Upper lobe of left lung (tissue), 6 donors: ENCODE measurements at places on chromosomes 7 and 10.

- DNase-seq = no peak
These were observed 6.6 kb upstream of the CALML3 start for GRCh38 chr10:5518143-5518542.

GRCh38 chr10:51416494-51416893 lies 282.9 kb downstream of the CSTF2T start:
- DNase-seq = no peak

- DNase-seq = no peak
These were observed 774.7 kb downstream of the SUGCT start for GRCh38 chr7:40909346-40909980.

- DNase-seq = peak; percentile 68
These were observed 68.5 kb upstream of the EEPD1 start for GRCh38 chr7:36084485-36085091.

- no peak for DNase-seq
These were observed 33.5 kb upstream of the TARP start for GRCh38 chr7:38306914-38307313.

DNA sequence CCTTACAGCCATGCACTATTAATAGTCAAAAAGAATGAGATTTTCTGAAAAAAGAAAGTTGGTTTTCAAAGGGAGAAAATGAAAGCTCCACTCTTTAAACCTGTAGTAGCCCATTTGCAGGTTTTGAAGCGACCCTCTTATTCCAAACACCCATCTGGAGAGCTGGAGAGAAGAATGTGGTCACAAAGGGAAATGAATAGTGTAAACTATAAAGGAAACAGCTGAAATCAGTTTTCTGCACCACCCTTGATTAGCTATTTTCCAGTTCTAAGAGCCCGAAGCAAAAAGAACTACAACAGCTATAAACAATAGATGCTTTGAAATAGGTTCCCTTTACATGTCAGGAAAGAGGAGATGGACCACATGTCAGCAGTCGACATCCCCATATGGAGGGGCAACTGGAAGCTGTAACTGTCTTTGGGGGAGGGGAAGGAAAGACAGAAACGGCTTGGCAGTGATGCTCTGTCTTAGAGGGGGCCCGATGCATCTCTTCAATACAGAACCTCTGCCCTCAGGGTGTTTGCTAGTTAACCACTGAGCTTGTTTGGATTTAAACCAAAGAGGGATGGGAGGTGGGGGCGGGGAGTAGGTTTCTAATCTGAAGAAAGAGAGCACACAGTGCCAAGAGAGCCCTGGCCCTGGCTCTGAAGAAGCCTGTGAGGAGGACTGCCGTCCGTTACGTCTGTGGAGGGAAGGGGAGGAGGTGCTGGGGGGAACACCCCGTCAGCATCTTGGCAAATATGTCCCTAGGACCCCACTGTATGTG lies 55.3 kb downstream of the CPVL start:
- no peak for DNase-seq
